ENCODE measurements at places on chromosomes 16 and 17.

DNA sequence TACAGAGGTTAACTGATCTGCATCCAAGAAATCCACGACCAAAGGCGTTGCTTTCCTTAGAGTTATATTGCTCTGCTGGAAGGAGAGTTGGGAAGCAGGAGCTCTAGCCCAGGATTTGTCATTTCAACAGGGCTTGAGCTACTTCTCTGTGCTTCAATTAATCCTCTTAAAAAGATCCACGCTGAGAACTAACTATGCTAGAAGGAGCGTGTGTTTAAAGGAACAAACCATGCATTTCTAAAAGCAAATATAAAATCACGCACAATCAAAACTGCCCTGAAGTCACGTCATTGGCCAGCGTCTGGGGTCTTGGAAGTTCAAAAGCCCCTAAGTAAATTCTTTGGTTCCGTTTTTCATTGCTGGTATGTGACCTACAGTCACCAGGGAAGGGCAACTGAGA, 1.1 kb downstream of the ARL6IP1 start:
- no peak for DNase-seq

- DNase-seq, result no peak
Observed at GRCh38 chr17:74776990-74777389, 845 bp upstream of the NAT9 start.

- DNase-seq, result no peak
Observed at GRCh38 chr16:30662449-30662848, 4.2 kb downstream of the FBRS start.

GRCh38 chr16:81278526-81278925, 36.2 kb upstream of the GAN start:
- no peak for DNase-seq

GRCh38 chr17:53390575-53390974, 432.2 kb upstream of the KIF2B start:
- no peak for DNase-seq

GRCh38 chr16:12869698-12870427, 31.5 kb upstream of the SHISA9 start:
- DNase-seq, result no peak

GRCh38 chr17:15377616-15378015, 36.2 kb upstream of the TEKT3 start:
- DNase-seq, result no peak

- DNase-seq, result no peak
Observed at GRCh38 chr17:74427048-74427762, 4.7 kb upstream of the GPRC5C start.

DNA sequence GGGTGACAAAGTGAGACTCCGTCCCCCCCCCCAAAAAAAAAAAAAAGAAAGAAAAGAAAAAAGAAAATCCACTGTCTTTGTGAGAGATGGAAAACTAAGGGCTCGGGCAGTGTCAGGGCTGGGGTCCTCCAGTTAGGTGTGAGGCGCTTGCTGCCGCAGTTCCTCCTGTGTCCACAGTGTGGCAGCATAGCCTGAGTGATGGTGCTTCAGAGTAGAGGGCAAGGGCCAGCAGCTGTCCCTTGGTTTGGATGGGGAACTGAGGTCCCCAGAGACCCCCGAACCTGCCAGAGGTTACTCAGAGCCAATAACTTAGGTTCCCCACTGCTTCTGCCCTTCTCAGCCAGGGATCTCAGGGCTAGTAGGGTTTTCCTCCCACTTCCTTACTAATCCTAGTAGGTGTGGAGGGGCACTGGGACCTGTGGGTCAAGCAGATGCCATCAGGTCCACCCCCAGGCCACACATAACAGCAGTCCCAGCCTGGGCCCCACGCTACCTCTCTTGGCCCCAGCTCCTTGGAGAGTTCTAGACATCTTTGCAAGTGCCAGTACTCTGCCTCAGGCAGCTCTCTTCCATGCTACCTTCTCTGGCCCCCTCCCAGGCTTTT, 7.9 kb upstream of the LLGL1 start:
- DNase-seq, result peak; percentile 75

DNA sequence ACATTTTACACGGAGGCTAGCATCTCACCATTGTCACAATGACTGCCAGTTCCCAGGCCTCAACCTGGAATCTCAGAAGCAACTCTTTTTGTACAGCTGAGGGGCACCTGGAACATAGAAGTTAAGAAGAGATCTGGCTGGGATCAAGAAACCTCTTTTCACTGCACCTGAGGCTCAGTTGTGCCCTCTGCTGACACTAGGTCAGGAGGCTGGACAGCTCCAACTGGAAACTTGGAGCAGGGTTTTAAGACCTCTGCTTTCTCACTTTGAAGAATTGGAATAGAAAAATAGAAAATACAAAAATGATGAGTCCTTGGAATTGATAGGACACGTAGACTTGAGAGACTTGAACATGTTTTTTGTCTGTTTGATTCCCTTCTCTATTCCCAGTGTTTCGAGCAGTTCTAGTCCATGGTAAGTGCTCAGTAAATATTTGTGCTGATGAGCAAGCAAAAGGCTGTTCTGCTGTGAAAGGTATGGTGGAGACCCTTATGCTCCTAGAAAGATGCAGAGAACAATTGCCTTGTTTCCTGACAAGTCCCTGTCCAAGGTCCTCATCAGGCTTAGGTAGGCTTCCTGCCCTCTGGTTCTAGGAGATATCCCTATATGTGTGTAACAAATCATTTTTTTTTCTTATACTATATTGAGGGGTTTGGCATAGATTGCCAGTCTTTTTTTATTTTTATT, 13.6 kb upstream of the PPM1D start:
- no peak for DNase-seq

DNA sequence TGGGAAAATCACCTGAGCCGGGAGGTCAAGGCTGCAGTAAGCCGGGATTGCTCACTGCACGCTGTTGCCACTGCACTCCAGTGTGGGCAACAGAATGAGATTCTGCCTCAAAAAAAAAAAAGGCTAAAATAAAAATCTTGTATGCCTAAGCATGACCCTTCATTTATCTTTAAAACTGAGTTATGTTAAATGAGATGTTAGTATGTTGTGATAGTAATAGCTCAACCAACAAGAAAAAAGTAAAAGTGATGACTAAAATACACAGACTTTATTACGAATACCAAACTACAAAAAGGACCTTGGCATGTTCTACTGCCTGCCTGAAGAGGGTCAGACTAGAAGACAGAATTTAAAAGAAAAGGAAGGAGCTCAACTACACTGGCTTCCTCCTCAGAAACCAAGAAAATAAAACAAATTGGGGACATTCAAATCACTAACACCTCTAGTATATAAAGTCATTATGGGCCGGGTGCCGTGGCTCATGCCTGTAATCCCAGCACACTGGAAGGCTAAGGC, 4.4 kb downstream of the SMURF2 start:
- no peak for DNase-seq

DNA sequence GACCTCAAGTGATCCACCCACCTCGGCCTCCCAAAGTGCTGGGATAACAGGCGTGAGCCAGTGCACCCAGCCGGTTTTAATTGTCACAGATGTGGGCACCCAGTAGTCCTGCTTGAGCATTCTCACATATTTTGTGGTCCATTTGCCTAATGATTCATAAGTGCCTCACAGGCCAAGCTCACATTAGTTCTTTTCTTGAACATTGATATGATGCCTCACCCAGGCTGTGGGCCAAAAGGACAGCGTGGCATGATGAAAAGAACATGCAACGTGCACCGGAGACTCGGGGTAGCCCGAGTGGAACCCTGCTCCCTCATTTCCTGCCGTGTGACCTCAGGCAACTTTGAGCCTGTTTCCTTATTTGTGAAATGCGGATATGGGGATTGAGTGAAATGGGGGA, 181.9 kb downstream of the SNX29 start:
- DNase-seq, result no peak

DNA sequence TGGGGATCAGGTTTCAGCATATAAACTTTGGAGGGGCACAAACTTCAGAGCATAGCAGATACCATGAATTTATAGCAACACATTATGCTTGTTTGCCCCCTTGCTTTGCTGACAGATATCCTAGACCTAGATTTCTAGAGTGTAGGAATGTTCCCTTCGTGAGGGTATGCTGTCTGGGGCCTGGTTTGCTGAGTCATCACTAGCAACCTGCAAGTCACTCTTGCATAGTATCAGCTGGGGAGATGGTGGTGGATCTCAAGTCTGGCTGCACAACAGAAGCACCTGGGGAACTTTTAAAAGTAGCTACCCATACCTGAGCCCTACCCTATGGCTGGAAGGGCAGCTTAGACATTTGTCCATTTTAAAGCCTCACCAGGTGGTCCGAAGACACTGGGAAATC, 22.3 kb upstream of the HSBP1 start:
- DNase-seq, result no peak

GRCh38 chr16:89884041-89884421, 10.6 kb downstream of the TCF25 start:
- no peak for DNase-seq

DNA sequence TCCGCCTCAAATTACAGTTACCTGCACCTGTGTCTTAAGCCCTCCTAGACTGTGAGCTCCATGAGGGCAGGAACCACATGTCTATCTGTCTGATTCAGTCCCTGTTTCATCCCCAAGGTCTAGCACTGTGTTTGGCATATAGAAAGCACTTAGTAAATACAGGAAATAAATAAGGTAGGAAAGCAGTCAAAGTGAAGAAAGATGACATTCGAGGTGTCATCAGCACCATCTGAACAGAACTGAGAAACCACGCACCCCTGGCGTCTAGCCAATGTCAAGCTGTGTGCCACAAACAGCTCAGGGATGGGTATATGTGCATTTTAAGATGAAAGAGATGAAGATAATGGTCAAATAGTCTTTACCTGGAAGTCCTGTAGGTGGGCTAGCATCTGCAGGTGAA, 79.6 kb upstream of the ATP2A3 start:
- peak; percentile 69 for DNase-seq

DNA sequence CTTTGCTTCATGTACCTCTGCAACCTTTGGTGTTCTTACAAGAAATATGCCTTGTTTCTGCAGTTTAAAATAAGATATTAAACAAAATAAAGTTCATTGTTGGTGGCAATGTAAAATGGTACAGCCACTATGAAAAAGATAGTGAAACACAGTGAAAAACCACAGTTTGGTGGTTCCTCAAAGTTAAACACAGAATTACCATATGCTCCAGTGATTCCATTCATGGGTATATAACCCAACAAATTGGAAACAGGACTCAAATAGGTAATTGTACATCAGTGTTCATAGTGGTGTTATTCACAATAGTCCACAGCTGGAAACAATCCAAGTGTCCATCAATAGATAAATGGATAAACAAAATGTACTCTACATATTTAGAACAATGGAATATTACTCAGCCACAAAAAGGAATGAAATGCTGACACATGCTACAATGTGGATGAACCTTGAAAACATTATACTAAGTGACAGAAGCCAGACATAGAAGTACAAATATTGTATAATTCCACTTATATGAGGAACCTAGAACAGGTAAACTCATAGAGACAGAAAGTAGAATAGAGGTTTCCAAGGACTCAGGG, 49.2 kb downstream of the CUEDC1 start:
- no peak for DNase-seq

DNA sequence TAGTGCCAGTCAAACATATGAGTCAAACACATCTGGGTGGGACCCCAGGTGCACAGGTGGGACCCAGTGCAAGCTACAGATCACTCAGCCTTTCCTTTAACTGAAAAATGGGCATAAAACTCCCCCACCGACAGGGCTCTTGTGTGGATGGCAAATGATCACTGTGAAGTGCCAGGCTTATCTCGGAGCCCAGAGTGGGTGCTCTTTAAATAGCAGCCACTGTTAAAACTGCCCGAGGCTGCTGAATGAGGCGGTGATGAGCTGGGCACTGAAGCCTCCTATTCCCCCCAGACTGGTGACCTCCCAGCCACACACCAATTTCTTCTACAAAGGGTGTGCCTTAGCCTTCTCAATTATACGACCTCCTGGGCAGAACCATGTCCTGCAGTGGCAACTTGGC, 433.8 kb downstream of the SLC39A11 start:
- DNase-seq, result no peak

DNA sequence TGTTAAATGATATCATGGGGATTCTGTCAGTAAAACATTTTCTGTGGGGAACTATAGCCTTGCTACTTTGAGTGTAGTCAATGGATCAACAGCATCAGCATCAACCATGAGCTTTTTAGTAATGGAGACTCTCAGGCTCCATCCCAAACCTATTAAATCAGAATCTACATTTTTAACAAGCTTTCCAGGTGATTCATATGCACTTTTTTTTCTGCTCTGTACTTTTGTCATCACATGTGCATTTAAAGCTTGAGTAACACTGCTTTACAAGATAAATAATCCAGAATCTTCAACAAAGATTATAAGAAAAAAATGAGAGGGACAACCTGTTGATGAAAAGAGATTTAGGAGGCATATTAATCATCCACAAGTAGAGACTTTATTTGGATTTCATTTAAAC, 23.5 kb downstream of the NUP93 start:
- no peak for DNase-seq

- DNase-seq, result peak; percentile 11
Observed at GRCh38 chr16:84175350-84176081, 11.3 kb downstream of the TAF1C start.

DNA sequence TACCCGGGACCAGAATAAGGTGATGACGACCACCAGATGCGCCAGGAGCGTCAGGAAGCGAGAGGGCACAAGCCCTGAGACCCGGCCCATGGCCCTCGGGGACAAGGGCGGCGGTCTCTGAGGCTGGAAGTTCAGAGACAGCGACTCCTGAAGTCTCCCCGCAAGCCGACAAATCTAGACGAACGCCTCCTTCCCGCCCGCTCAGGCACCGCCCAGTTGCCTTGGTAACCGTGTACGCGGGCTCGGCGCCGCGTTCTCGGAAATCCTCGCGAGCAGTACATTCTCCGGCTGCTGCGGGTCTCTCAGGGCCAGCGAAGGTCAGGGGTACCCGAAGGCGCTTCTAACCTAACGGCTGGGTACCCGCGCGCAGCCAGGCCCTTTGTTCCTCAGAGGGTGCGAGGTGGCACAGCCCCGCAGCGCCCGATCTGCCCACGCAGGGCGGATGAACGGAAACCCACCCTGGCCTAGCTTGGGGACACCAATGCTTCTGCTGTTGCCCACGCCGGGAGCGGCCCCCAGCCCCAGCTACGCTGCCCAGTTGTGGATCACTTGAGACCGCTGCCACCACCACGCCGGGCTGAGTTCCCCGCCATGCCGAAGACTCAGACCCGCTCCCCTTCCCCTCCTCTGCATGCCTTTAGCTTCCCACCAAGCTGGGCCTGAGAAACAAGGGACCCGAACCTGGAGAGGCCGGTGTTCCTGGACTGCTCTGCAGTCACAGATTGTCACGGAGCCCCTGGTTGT, at the start of gene TMEM107:
TSS of gene TMEM107 (minus strand) at position 184 of the 744 bp plus-strand sequence. CDS start at position 90, 94 bp downstream.
- DNase-seq, result peak; percentile 90

DNA sequence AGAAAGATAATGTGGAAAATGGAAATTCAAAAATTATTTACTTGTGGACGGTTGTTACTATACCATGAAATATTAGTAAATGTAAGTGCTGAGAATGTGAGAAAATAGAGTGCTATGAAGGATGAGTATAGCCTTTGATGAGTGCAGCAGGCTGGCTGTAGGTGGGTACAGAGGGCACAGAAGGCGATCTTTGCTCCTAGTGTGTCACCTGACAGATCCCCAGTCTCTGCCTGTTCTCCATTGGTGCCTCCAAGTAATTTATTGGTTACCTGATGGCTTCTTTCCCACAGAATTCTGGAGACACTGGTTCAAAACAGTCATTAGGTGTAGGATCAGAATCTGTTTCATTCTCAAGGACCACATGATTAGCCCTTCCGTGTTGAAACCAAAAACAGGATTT, 28.9 kb downstream of the ABCA9 start:
- no peak for DNase-seq
